Mucosa of descending colon (tissue), 3 donors: ENCODE measurements at places on chromosomes 1 and 21.
A peak's percentile ranks its signal among the peaks of the same experiment; 100 is the strongest.

GRCh38 chr1:9108056-9108665 is 20.7 kb downstream of the GPR157 start:
- no peak for DNase-seq

GRCh38 chr1:32246888-32247273 is at the start of gene FAM167B:
Gene FAM167B, plus strand, starts transcription at chr1:32247222. Its CDS starts 200 bp downstream, at chr1:32247422.
- no peak for DNase-seq

DNA sequence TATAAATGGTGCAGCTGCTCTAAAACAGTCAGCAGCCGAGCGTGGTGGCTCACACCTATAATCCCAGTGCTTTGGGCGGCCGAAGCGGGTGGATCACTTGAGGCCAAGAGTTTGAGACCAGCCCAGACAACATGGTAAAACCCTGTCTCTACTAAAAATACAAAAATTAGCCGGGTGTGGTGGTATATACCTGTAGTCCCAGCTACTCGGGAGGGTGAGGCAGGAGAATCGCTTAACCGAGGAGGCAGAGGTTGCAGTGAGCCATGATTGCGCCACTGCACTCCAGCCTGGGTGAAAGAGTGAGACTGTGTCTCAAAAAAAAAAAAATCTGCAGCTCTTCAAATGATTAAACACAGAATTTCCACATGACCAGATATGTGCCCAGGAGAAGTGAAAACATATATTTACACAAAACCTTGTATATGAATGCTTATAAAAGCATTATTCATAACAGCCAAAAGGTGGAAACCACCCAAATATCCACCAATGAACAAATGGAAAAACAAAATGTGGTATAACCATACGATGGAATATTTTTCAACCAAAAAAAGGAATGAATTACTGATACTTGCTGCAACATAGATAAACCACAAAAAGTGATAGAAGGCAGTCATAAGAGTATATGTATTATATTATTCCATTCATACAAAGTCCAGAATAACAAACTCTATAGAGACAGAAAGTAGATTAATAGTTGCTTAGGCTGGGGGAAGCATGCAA is 14.1 kb downstream of the EPS15 start:
- DNase-seq = no peak

- DNase-seq = no peak
These were observed 14.8 kb upstream of the ANGPTL7 start for GRCh38 chr1:11174261-11174942.

GRCh38 chr1:154495496-154496273 is 6.3 kb upstream of the TDRD10 start:
- no peak for DNase-seq

GRCh38 chr1:34425785-34426184 is 249.1 kb downstream of the C1orf94 start:
- no peak for DNase-seq

DNA sequence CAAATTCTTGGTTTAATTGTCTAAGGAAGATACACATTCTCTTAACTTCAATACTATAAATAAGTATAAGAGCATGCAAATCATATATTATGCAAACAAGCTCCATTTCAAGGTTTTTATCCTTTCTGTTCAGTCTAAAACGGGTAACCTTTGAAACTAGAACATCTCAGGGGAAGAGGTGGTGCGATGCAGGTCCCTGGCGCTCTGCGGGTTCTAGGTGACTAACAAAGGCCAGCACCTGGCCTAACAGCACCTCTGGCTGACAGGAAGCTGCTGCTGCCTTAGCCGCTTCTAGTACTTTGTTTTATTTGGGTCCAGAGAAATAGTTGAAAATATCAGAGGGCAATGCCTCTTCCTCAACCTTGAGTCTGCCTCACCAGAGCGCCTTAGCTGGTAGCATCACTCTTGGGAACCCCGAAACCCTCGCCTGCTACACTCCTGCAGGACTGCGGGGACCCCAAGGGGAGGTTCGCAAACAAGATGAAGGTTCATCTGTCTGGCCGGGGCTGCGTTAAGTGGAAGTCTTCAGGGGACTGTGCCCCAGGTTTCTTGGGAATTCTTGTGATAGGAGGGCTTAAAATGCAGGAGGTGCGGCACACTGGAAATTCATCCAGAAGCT is 45.5 kb downstream of the PRDM15 start:
- no peak for DNase-seq

DNA sequence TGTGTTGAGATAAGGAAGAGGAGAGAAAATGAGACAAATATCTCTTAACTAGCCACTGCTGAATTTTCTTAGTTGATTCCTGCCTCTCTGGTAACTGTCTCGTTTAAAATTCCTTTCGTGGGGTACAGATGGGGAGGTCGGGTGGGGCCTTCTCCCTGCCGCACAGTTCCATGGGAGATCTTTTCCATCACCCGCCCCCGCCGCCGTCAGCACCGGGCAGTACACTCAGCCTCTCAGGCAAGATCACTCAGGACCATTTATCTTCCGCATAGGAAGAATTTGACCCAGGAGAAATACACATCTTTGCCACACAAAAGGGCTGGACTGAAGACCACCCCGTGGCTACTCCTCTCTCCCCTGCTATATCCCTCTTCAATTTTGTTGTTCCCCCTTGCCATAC is 2.3 kb upstream of the VPS26C start:
- no peak for DNase-seq

DNA sequence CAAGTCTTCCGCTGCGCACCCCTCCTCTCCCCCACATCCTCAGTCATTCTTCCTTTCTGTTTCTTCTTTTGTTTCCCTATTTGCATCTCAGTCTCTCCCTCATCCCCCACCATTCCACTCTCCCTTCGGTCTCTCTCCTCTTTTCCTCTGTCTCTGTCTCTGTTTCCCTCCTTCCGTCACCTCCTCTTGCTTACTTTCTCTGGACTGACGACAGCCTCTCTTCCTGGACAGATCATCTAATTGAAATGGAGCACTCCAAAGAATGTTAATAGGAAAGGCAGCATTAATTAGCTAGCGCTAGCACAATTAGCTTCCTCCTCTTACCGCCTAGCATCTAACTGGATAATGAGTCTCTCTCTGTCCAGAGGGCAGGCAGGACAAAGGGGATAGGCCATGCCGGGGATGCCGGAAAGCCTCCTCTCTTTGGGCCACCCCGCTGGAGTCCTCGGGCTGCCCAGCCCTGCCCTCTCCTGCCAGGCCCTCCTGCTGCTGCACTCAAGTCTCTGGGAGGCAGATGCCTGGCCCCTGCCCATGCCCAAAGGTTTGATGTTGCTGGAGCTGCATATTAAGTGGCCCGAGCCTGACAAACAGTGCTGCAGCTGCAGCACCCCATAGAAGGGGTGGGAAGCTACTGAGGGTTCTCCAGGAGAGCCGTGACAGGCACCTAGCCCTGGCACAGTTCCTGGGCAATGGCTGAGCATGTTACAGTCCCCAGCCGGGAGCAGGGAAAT is 20.8 kb downstream of the DISP3 start:
- DNase-seq = no peak

GRCh38 chr1:245707941-245708340 is 553.2 kb downstream of the KIF26B start:
- no peak for DNase-seq

DNA sequence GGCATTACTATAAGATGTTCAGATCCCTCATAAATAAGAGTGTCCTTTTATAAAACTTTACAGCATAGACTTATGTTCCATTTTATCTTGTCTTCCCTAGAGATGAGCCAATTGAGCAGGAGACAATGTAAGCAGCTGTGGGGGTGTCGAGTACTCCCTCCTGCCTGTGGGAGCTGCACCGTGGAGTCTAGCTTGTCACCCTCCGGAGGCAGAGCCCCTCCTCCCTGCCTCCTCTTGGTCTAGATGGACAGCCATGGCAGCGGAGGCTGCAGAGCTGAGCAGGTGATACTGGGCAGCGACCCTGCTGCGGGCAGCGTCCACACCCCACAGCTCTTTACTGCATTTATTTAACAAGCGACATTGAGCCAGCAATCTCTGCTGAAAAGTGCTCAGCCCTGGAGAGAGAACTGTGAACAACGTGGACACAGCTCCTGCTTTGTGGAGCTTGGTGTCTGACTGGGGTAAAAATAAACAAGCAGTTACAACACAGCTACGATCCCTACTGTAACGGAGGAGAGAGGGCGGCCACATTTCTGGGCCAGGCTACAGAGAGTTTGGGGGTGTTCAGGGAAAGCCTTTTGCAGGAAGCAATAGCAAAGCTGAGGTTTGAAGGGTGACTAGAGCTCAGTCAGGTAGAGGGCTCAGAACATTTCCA is 12.8 kb upstream of the KIF21B start:
- no peak for DNase-seq

DNA sequence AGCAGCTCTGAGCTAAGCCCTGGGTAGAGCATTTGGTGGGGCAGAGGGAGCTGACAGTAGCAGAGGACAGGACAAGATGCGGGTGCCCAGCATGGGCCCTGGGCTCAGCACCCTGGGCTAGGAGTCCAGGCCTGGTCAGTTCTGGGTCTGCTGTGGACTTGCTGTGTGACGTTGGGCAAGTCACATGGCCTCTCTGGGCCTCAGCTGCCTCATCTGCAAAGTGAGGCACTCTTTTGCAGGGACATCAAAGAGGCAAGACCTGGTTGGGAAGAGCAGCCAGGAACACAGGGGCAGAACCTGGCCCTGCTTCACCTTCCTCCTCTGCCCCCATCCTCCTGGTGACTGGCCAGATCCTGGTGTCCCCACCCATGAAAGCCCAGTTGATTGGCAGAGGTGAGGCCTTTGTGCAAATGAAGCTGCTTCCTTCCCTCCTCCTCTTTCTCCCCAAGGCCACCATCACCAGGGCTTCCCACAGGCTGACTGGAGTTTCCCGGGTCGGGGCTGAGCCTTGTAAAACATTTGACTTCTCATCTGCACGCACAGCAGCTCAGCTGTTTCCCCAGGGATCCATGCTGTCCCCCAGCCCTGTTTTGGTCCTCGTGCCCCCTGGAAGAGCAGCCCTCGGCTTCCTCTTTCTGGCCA is 350.5 kb downstream of the MATN1 start:
- DNase-seq = no peak

DNA sequence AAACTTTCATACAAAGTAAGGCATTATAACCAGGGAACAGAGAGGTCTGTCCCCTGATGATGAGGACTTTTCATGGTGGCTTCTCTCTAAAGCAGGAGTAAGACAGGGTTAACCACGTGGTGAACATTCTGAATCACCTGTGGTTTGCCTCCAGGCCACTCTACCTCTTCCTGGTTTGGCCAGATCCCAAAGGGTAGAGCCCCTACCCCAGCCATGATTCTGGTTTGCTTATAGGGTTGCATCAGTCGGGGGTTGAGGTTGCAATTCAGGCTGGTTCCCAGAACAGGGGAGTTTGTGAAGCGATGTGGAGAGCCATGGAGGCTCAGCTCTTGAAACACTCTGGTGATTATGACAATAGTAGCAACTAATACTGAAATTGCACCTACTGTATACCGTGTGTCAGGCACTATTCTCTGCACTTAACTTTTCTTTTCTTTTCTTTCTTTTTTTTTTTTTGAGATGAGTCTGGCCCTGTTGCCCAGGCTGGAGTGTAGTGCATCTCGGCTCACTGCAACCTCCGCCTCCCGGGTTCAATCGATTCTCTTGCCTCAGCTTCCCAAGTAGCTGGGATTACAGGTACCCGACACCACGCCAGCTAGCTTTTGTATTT is 8.3 kb downstream of the CNR2 start:
- no peak for DNase-seq

- DNase-seq = no peak
These were observed 64.8 kb downstream of the ABCA4 start for GRCh38 chr1:94056171-94056570.

DNA sequence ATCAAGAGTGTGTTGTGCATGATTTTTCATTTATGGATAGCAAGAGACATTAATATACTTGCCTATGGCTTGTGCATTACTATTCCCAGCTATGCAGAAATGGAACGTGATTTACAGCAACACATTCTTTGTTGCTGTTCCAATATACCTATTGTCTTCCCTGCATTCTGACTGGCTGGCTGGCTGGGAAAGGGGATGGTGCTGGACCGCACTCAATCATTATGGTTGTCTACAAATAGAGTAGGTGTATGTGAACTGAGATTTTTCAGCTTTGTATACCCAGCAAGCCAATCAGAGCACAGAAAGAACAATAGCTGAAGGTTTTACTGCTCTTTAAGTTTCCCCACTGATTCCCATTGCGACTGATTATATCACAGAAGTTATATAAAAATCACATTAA is 167.5 kb downstream of the ATG4C start:
- DNase-seq = no peak

- no peak for DNase-seq
These were observed 3.9 kb upstream of the ARHGAP30 start for GRCh38 chr1:161073474-161074121.

- DNase-seq = no peak
These were observed 119.8 kb upstream of the PTGFR start for GRCh38 chr1:78370779-78371482.

DNA sequence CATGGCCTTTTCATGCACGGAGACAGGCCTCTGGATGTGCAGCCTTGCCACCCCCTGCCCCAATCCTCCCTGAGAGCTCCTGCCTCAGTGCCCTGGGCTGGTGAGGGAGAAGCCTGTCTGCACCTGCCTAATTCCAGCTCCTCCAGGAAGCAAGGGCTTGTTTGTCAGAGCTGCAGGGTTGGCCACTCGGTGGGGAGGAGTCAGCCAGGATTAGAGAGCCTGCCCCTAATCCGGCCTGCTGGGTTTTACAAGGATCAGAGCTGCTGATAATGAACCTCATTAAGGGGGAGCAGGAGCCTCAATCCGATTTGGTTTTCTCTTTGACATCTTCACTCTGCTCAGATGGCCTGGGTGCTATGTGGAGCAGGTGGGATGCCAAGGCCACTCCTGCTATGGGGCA is 31.9 kb upstream of the LHX4 start:
- DNase-seq = no peak

GRCh38 chr1:22830757-22831340 is 120.2 kb downstream of the EPHB2 start:
- DNase-seq = no peak

GRCh38 chr1:150562446-150563339 is 13.5 kb downstream of the ADAMTSL4 start:
- DNase-seq = peak; percentile 64

DNA sequence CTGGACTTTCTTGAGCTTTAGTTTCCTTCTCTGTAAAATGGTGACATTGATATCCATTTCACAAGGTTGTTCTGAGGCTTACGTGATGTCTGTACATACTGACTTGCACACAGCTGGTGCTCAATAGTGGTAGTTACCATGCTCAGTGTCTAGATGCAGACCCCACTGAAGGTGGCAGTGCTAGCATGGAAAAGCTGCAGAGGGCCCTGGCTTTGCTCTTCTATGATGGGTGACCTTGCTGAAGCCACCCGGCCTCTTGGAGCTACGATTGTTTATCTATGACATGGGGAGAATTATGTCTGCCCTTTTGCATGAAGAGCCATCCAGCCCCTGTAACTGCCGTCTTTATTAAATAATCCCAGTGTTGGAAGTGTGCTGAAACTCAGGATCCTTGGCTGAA is 131.8 kb downstream of the PLXNA2 start:
- DNase-seq = no peak

DNA sequence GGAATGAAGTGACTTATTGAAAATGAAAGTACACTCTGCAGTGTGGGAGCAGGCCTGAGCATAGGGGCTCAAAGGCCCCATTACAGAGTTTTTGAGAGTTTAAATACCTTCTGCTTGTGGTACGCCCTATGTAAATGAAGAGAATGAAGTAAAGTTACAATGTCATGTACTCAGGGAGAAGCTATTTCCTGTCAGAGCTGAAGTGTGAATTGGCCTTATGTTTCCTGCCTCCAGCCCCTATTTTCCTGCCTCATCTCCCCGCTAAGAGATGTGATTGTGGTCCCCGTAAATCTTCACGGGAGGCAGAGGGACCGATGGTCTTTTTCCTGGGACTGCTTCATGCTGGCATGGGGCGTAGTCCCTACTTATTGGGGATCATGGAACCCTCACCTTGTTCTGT is 2.5 kb upstream of the ZNF683 start:
- DNase-seq = no peak

GRCh38 chr1:113846391-113847035 is 25.0 kb downstream of the PTPN22 start:
- no peak for DNase-seq
